ENCODE measurements at places on chromosomes 6 and 20.
A peak's percentile ranks its signal among the peaks of the same experiment; 100 is the strongest.

GRCh38 chr6:15293674-15294073 lies 47.8 kb downstream of the JARID2 start:
- no peak for DNase-seq

DNA sequence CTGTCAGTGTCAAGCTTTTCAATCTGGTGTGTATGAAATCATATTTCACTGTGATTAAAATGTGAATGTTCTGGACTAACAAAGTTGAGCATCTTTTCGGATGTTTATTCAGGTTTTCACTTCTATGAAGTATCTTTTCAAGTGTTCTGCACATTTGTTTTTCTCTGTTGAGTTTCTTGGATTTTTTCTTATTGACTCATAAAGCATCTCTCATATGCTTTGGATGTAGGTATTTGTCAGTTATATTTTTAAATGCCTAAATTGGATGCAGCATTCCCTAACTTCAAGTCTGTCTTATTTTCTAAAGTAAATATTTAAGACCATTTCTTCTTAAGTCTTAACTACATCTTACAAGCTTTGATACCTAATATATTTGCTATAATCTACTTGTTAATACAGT lies 398.0 kb downstream of the PLCB1 start:
- no peak for DNase-seq

- DNase-seq: no peak
Observed at GRCh38 chr6:86937219-86938079, at the start of gene HTR1E. HTR1E (plus strand) TSS chr6:86937528; CDS start chr6:87015335, 77,807 bp downstream.

DNA sequence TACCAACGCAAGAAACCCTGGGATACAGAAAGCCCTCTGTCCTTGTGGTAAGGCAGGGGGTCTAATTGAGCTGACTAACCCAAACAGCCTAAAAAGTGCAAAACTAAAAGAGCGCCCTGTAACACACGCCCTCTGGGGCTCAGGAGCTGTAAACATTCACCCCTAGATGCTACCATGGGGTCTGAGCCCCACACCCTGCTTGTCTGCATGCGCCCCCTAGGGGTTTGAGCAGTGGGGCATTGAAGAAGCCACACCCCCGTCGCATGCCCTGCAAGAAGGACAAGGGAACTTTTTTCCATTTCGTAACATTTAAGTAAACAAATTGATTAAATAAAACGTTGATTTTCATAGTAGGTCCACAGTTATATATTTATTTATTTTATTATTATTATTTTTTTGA lies 616.9 kb upstream of the MAN1A1 start:
- DNase-seq: no peak

DNA sequence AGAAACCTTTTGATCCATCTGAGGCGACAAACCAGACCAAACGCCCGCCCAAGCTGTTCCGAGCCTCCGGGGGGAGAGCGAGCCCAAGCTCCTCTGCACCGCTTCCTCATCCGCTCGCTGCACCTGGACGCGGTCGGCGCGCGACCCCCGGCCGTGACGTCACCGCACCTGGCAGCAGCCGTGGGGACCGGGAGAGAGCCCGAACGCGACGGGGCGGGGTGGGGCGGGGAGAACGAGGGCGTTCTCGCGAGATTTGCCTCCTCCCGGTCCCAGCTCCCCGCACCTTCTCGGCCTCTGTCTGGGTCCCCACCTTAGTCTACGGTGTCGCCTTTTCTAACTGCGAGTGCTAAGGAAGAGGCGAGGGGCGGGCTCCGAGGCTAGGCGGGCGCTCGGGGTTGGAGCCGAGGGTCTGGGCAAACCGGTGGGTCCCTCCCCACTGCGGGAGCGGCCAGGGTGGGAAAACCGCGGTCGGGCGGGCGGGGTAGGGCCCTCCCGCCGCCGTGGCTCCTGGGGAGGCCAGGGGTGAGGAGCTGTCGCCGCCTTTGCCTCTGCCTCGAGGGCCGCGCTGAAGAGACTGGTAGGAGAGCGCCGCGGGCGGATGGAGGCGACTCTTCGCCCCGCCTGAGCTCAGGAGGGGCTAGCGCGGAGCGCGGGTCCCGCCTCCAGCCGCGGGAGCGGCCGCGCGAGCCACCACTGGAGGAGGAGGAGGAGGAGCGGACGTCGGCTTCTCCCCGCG lies at the start of gene CD2AP:
Gene CD2AP, plus strand, starts transcription at position 293 of the 736 bp plus-strand sequence. CDS start 456 bp downstream, outside the sequence.
- DNase-seq: peak; percentile 80

DNA sequence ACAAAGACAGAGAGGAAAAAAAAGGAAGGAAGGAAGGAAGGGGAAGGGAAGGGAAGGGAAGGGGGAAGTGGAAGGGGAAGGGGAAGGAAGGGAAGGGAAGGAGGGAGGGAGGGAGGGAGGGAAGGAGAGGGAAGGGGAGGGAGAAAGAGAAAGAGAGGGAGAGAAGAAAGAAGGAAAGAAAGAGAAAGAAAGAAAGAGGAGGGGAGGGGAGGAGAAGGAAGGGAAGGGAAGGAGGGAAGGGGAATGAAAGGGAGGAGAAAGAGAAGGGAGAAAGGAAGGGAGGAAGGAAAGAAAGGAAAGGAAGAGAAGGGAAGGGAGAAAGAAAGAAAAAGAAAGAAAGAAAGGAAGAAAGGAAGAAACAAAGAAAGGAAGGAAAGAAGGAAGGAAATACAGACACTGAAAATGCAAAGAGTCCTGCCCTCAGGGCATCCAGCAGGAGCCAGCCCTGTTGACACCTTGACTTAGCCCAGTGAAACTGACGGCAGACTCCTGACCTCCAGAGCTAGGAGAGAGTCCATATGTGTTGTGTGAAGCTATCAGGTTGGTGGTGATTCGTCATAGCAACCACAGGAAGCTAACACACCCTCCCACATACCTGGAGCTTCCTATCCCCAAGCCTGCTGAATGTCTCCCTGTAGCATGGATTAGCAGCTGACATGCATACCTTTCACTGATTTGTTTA lies 58.7 kb upstream of the SULF2 start:
- DNase-seq: no peak

DNA sequence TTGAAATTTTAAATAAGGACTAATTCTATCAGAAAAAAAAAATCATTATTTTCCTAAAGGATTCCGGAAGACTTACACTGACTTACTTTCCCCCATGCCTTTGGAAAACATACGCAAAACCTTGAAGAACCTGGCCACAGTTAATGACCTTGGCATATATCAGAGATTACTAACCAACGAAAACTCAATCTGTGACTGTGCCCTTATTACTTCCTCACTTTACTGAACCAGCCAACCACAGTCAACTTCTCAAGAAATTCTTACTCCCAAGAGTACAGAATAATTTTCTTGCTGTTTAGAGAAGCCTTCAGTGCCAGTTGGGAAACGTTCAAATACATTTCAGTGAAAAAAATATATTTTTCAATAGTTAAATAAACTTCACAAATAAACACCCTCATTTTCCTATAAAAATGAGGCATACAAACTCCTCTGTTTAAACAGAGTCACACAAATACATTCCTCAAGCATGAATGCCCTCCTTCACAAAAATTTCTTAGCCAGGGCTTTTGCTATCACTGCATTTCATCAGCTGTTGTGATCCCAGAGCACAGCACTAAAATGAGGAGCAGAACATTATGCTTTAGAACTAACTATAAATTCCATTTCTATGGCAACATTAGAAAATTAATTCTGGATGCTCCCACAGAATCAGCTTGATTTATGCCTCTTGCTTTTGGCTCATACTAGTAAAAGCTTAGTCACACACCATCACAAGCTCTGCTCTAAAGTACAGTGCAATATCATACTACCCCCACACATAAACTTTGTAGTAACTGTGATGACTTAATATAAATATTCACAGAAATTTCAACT lies 117.6 kb downstream of the DST start:
- peak; percentile 97 for DNase-seq

DNA sequence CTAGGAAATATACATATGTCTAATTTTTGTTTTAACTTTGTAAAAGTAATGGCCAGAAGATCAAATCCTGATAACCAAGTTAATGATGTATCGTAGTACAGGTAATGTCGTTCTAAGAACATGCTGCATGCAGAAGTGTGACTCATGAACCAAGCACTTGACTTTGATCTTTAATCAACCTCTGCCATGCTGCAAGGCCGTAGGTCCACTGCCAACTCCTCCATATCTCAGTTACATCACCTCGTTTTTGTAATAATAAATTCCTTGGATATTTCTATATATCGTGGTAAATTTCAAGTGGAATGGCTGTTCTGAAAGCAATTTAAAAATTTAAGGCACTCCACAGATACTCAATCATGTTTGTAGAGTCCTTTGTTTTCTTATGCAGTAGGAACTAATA lies 771.7 kb downstream of the EPHA7 start:
- DNase-seq: no peak

DNA sequence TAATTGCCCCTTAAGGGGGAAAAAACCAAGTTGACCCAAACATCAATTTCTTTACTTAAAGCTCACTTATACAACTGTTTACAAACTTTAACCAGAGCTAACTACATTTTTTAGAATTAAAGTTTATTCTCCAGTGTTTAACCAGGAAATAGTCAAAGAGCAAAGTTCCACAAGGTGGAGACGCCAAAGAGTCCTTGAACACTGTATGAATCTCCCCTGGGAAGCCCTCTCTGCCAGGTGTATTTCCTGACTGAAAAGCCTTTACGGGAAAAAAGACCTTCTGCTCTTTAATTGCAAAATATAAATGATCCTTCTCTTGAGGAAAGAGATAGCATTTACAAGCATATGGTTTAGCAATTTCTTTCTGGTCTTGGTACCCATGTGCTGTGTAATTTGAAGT lies 36.2 kb downstream of the BTBD9 start:
- no peak for DNase-seq

GRCh38 chr20:50296450-50297375 lies 106.1 kb downstream of the CEBPB start:
- DNase-seq: no peak

Measured in fibroblast of upper back skin (primary cell).